ENCODE measurements at places on chromosomes 16 and 17.

DNA sequence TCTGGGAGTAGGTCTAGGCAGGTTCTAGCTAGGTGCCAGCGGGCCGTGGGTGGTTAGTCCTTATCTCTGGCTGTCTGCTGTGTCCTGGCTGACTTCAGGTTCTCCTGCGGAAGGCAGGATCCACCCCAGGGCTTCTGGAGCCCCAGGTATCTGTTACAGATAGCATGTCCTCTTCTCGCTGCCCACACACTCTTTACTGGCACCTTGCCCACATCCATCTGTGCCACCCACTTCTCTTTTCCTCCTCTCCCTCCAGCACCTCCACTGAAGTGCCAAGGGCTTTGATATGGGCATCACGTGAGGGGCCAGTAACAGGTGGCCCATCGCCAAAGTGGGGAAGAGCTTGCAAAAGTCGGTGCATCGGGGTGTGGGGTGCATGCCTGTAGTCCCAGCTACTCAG lies 4.6 kb upstream of the MPP2 start:
- DNase-seq = no peak

GRCh38 chr17:33520426-33521330 lies 227.6 kb upstream of the ASIC2 start:
- DNase-seq = peak; percentile 29

- DNase-seq = no peak
Measured at GRCh38 chr16:72923757-72924156, 124.2 kb downstream of the ZFHX3 start.

GRCh38 chr16:76287466-76287865 lies 10.3 kb downstream of the CNTNAP4 start:
- DNase-seq = no peak

- no peak for DNase-seq
Measured at GRCh38 chr17:49727380-49727779, 19.6 kb upstream of the SLC35B1 start.

- no peak for DNase-seq
Measured at GRCh38 chr16:11675561-11676511, 7.6 kb downstream of the SNN start.

DNA sequence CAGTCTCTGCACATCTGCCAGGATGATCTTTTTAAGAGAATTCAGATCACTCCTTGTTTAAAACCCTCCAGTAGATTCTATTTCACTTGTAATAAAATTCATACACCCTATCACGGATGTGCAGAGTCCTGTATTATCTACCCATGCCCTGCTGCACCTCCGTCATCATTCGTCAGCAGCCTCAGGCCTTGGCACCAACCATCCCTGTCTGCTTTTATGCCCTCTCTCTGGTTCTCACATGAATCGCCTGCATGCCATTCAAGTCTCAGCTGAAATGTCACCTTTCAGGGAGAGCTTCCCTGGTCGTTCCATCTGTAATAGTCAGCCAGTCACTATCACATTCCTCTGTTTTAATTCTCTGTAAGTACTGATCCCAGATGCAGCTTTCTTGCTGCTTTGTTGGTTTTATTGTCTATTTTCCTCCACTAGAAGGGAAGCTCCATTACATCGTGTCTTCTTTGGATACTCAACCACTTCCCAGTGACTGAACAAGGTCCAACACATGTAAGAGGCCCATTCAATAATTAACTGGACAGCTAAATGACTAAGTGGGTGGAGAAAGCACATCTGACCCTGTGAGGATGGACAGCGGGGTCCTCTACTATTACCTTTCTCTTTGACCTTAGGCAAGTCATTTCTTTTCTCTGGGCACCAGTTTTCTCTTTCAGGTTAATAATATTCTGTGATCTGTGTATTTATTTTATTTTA lies 81.2 kb upstream of the GOT2 start:
- no peak for DNase-seq

GRCh38 chr16:12896562-12896961 lies 4.8 kb upstream of the SHISA9 start:
- no peak for DNase-seq

- DNase-seq = no peak
Measured at GRCh38 chr16:65989861-65990604, 376.5 kb upstream of the CDH5 start.

DNA sequence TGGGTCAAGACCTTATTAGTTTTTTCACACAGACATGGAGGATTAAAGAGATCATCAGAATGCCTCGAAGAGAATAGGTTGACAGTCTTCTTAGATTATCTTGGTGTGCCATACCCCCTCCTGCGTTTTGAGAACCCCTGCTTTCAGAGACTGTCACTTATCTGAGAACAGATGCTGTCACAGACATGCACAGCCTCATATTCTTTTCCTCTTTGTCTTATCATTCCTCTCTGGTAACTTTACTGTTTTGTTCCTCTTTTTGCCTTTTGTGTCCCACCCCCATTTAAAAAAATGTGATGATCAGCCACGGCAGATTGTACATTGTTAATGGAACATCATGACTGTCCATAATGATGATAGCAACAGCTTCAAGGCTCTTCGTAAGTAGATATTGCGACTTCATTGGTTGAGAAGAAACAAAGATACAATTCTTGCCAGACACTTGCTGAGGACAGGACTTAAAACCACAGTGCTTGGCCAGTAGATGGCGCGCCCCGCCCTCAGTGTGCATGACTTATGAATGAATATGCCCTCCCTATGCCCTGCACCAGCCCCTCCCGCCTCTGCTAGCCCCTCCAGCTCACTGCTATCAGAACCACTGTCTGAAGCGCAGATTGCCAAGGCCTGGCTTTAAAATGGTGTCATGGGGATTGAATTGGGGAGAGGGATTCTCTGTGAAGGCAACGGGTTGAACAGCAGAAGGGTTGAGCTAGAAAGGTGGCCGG lies 2.6 kb upstream of the PITPNC1 start:
- DNase-seq = peak; percentile 89

GRCh38 chr16:66652661-66653360 lies 43.7 kb downstream of the CMTM4 start:
- no peak for DNase-seq

DNA sequence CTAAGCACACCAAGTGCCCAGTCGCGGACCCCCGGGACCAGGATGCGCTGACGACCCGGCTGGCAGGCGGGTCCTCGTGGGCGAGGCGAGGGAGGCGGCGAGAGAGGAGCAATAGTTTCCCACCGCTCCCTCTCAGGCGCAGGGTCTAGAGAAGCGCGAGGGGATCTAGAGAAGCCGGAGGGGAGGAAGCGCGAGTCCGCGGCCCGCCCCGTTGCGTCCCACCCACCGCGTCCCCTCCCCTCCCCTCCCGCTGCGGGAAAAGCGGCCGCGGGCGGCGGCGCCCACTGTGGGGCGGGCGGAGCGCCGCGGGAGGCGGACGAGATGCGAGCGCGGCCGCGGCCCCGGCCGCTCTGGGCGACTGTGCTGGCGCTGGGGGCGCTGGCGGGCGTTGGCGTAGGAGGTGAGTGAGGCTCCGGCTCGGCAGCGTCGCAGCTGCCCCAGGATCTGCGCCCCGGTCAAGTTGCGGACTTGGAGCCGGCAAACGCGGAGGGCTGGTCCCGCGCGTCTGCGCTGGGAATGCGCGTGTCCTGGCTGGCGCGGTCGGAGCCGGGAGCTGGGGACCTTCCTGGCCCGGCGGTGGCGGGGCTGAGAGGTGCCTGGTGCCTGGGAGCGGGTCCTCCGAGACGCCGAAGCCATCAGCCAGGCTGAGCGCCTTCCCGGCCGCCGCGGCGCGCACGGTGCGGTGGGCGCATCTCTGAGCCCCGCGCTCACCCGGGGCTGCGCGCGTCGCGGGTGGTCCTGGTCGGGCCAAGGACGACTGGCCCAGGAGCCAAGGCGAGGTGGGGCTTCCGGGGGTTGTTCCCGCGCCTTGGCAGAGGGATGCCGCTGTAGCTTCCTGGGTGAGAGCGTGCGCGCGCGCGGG lies at the start of gene ITGB3:
Gene ITGB3, plus strand, starts transcription at position 287 of the 862 bp plus-strand sequence. Its CDS starts 35 bp downstream, at position 322.
- DNase-seq = peak; percentile 63

- DNase-seq = no peak
Measured at GRCh38 chr16:3589441-3589921, 12.3 kb upstream of the NLRC3 start.

DNA sequence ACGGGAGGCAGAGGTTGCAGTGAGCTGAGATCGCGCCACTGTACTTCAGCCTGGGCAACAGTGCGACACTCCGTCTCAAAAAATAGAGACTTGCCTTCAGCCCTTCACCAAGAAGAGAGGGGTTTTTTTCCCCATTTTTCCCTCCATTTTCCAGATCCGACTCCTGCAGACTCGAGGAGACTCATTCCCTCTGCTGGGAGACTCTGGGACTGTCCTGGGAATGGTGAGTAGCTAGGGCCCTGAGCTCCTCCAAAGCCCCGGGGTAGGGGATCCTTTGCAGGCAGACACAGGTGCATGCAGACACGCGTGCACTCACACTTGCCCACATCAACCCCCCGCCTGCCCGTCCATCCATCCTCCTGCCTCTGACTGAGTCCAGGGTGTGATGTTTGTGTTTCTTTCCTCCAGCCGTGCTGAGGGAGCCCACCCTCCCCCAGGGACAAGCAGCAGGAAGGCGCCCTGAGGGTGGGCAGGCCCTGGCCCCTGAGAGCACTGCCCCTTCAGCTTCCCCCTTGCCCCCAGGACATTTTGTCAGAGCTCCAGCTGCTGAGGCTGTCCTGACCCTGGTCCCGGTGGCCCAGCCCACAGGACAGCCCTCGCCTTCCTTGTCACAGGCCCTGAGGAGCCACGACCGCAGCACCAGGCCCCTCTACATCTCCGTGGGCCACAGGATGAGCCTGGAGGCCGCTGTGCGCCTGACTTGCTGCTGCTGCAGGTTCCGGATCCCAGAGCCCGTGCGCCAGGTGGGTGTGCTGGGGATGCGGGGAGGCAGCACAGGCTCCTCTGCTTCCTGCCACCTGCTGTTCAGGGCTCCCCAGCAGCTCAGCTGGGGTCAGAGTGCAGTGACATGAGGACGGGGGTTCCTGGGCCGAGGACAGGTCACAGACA lies 10.2 kb downstream of the ENDOV start:
- no peak for DNase-seq

DNA sequence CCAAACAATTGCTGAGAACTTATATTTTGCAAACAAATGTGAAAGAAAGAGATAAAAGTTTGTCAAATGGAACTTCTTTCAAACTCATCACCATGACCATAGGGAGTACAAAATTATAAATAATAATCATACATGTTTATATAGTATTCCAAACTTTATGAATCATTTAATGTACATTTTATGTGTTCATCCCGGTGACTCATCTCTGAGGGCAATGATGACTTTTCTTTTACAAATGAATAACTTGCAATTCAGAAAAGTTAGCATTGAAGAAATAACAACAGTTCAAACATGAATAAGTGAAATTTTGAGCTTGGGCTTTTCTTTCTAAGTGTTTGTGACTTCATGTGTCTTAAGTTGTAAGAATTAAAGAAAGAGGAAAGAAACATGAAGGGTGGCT lies 66.3 kb upstream of the CDH8 start:
- DNase-seq = no peak

GRCh38 chr16:68519225-68519745 lies 19.8 kb upstream of the ZFP90 start:
- DNase-seq = no peak

DNA sequence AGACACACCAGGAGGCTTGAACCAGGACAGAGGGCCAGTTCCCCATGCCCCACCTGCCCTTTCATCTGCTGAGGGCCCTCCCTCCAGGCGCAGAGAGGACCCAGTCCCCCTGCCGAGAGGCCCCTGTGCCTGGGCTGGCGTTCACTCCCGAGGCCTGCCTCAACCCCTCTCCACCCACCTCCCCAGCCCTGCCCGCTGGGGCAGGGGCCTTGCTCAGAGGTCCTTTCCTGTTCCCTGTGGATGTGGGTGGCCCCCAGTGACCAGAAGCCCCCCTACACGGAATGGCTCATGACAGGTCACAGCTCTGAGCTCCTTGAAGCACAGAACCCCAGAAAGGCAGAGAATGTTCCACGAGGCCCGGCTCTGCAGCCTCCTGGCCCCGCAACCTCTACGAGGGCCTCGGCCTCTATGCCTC lies 6.7 kb downstream of the TMC6 start:
- no peak for DNase-seq
